ENCODE measurements at places on chromosomes 7 and 10. TPM values are rescaled to one million over a fixed set of nuclear protein-coding genes. Genes with fewer than 3 reads are reported as not detected.
A peak's percentile ranks its signal among the peaks of the same experiment; 100 is the strongest.

GRCh38 chr10:22690614-22691431, 23.6 kb downstream of the PIP4K2A start:
- no peak for DNase-seq
- H3K4me1 ChIP-seq, result peaks cover 90% of the 10 kb centered on the region
- H3K27ac ChIP-seq, result peak overlapping the region; percentile 51
- H3K36me3 ChIP-seq, result peaks cover 18% of the 10 kb centered on the region
- H3K27me3 ChIP-seq, result no peaks in the 10 kb centered on the region

DNA sequence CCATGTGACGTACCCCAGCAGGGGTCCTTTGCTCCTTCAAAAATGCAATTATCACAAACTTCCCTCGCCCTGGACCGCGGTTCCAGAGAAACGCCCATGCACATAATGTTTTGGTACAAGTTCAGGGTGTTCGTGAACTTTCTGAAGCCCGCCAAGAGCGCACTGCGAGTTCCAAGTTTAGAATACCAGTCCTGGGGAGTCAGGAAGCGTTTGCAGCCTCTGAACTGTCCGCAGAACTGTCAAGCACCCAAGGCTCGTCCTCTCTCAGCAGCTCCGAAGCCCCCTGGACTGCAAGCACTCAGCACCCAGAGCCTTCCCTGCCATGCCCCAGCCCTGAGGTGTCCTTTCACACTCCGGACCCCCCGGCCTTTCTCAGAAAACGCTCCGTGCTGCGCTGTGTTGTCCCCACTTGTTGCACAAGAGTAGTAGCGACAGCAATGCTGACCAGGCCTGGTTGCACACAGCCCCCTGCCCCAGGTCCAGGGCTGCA, 30.3 kb downstream of the CALML3 start:
- H3K4me3 ChIP-seq, result no peak overlapping the region
- peaks cover 50% of the 10 kb centered on the region for H3K4me1 ChIP-seq
- peaks cover 2% of the 10 kb centered on the region for H3K27me3 ChIP-seq
- H3K27ac ChIP-seq, result no peak overlapping the region
- H3K36me3 ChIP-seq, result no peaks in the 10 kb centered on the region

- H3K4me1 ChIP-seq, result peaks cover 44% of the 10 kb centered on the region
- peak overlapping the region; percentile 97 for H3K27ac ChIP-seq
- peak overlapping the region; percentile 50 for H3K4me3 ChIP-seq
- H3K27me3 ChIP-seq, result peaks cover 2% of the 10 kb centered on the region
Observed at GRCh38 chr10:69065406-69066361, 22.2 kb upstream of the SRGN start.

DNA sequence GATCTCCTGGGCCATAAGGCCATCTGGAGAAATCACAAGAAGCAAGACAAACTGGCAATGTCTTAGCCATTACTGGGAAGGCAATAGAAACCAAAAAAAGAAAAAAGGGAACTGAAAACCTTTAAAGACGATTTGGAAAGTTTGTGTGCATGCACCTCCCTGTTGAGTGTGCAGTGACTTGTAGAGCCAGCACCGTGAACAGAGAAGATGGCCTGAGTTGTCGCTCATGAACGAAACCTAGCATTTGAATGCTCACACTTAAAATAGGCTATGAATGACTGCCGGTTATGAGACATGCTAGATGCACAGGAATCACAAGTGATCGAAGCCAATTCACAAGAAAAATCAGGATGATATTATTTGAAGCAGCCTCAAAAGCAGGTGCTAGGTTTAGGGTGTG, 151.3 kb upstream of the ADO start:
- no peak for DNase-seq
- H3K27me3 ChIP-seq, result peaks cover 6% of the 10 kb centered on the region
- no peaks in the 10 kb centered on the region for H3K36me3 ChIP-seq
- no peak overlapping the region for H3K27ac ChIP-seq
- no peak overlapping the region for H3K4me3 ChIP-seq

- peaks cover 19% of the 10 kb centered on the region for H3K36me3 ChIP-seq
- H3K4me1 ChIP-seq, result peaks cover 64% of the 10 kb centered on the region
- no peak overlapping the region for H3K27ac ChIP-seq
Observed at GRCh38 chr10:88892222-88892967, 12.3 kb downstream of the STAMBPL1 start.

DNA sequence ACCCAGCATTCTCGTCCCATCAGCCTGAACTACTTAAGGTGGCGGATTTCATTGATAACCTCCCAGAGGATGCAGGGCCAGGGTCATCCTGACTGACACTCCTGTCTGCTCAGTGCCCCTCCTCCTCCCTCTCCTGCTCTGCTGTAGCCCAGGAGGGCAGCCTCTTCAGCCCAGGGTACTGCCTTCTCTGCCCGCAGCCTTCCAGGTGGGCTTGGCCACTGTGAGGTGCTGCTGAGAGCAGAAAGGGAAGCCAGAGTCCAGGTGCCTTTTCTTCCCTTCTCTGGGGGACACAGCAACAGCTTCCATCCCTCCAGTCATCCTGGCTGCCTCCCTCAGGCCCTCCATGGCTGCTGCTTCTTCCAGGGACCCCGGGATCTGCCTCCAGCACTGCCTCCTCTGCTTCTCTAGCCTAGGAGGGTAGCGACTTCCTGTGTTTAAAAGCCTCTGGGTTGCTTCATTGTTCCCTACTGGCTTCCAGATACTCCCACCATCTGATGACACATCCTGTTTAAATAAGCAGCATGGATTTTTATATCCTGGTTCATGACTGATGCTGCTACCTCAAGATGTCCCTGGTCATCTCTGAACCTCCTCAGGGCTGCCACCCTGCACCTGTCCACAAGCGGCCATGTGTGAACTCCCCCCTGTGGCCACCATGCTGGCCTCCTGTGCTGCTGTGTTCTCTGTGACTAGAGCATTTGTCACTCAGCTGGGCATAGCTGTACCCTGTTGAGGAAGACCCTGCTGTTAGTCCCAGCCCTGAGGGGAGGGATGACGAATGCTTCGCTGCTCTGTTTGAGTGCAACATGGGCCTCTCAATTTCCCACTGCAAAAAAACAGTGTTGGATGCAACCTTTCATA, 55.8 kb downstream of the AKR1C4 start:
- H3K27ac ChIP-seq, result no peak overlapping the region
- no peak overlapping the region for H3K4me3 ChIP-seq
- H3K36me3 ChIP-seq, result no peaks in the 10 kb centered on the region
- DNase-seq, result no peak
- peaks cover 5% of the 10 kb centered on the region for H3K27me3 ChIP-seq
- no peaks in the 10 kb centered on the region for H3K4me1 ChIP-seq

DNA sequence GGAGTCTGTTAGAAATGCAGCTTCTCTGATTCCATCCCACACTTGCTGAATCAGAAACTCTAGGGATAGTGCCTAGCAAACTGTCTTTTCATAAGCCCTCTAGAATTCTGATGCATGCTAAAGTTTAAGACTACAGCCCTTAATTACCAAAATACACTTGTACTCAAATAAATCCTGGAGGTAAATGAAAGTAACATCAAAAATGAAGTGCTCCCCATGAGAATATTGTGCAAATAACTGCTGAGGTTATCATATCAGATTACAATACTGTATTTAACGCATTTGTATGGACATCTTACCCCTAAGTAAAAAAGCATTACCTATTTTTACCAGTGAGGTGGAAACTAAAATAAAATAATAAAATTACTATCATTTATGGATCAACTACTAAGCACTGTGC, 104.7 kb downstream of the CHCHD3 start:
- H3K27ac ChIP-seq, result no peak overlapping the region
- H3K36me3 ChIP-seq, result peaks cover 27% of the 10 kb centered on the region
- H3K4me1 ChIP-seq, result peaks cover 7% of the 10 kb centered on the region
- no peaks in the 10 kb centered on the region for H3K27me3 ChIP-seq

GRCh38 chr7:133512560-133512959, 259.7 kb downstream of the EXOC4 start:
- H3K4me3 ChIP-seq, result no peak overlapping the region
- H3K36me3 ChIP-seq, result peaks cover 30% of the 10 kb centered on the region
- H3K4me1 ChIP-seq, result no peaks in the 10 kb centered on the region

- peaks cover 30% of the 10 kb centered on the region for H3K4me1 ChIP-seq
- H3K27me3 ChIP-seq, result no peaks in the 10 kb centered on the region
- H3K27ac ChIP-seq, result no peak overlapping the region
- H3K36me3 ChIP-seq, result peaks cover 24% of the 10 kb centered on the region
Observed at GRCh38 chr10:31358688-31359330, 39.8 kb downstream of the ZEB1 start.

GRCh38 chr7:67380326-67380725, 383.7 kb downstream of the TYW1 start:
- H3K27ac ChIP-seq, result no peak overlapping the region
- H3K36me3 ChIP-seq, result no peaks in the 10 kb centered on the region
- peaks cover 6% of the 10 kb centered on the region for H3K27me3 ChIP-seq

DNA sequence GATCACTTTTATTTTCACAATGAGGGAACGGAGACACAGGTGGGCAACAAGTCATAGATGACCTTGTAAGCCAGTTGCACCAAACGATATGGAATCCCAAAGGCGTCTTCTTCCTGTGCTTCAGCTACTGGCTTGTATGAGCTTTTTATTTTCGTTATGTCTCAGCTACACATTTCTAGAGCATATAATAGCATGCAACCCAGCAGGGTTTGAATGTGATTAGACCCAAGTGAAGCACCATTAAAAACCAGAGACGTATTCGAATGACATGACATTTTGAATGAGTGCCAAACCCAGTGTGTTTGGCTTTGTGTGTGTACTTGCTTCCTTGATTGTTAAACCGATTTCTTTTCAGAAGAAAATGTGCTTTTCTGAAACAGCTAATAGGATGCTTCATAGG, 963.2 kb upstream of the CELF2 start:
- peaks cover 10% of the 10 kb centered on the region for H3K27me3 ChIP-seq
- no peaks in the 10 kb centered on the region for H3K36me3 ChIP-seq
- no peak overlapping the region for H3K27ac ChIP-seq

DNA sequence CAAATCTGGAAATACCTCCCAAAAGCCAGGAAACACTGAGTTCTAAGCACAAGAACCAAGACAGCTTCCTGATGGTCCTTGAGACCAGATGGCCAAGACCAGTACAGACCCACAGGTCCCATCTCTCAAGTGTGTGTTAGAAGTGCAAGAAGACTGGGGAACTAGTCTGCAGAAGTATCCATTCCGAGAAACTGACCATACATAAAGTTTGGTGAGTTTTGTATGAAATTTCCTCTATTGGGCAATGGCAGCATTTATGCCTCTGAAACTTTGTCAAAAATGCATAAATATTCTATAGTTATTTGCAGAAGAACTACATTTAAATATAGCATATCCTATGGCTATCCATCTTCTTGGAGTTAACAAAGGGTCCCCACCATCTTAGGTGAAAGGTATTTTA, 137.5 kb downstream of the LRRN3 start:
- no peaks in the 10 kb centered on the region for H3K27me3 ChIP-seq
- peaks cover 7% of the 10 kb centered on the region for H3K4me1 ChIP-seq
- H3K4me3 ChIP-seq, result no peak overlapping the region
- no peak overlapping the region for H3K27ac ChIP-seq
- no peak for DNase-seq

DNA sequence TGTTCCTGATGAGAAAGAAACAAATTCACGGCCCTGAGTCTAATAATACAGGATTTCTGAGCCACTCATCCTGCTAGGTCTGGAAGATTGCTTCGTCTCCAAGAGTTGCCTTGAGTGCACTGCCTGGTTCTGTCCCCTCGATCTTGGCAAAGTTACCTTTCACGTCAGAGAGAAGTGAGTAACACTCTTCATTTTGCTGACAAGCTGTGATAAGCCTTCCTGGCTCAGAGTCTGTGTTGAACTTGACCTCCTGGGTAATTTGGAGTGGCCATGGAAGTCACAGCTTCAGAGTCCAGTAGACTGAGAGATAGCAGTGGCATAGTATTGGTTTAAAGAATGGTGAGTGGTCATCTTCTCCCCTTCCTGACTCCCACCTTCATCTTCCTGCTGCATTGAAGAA, 64.7 kb upstream of the LRGUK start:
- DNase-seq, result no peak
- no peak overlapping the region for H3K4me3 ChIP-seq
- H3K27ac ChIP-seq, result no peak overlapping the region
- no peaks in the 10 kb centered on the region for H3K4me1 ChIP-seq
- H3K36me3 ChIP-seq, result peaks cover 24% of the 10 kb centered on the region
- H3K27me3 ChIP-seq, result no peaks in the 10 kb centered on the region

- H3K4me3 ChIP-seq, result no peak overlapping the region
- H3K27ac ChIP-seq, result no peak overlapping the region
- peaks cover 15% of the 10 kb centered on the region for H3K4me1 ChIP-seq
- peaks cover 48% of the 10 kb centered on the region for H3K27me3 ChIP-seq
Observed at GRCh38 chr7:141515941-141516340, 35.3 kb upstream of the AGK start.

- H3K4me3 ChIP-seq, result no peak overlapping the region
- H3K4me1 ChIP-seq, result peaks cover 3% of the 10 kb centered on the region
- H3K36me3 ChIP-seq, result no peaks in the 10 kb centered on the region
- no peak overlapping the region for H3K27ac ChIP-seq
- no peaks in the 10 kb centered on the region for H3K27me3 ChIP-seq
Observed at GRCh38 chr7:148480479-148481146, 110.0 kb upstream of the C7orf33 start.

DNA sequence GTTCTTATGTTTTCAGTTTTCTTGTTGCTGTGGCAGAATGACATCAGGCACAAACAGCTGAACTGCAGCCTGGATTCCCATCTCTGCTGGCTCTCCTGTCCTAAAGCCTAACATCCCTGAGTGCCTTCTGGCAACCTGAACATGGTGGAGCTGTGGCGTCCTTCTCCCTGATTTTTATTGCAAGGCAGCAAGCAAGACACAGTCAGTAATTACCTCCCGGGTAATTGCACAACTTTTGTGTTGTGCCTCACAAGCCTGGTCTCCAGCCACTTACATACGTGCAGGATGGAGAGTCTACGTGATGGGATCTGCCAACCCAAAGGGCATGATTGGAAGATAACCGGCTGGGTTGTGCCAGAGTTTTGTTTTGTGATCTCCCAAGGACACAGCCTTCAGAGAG, 116.1 kb upstream of the PARD3 start:
- H3K27ac ChIP-seq, result no peak overlapping the region
- peaks cover 2% of the 10 kb centered on the region for H3K27me3 ChIP-seq
- no peaks in the 10 kb centered on the region for H3K4me1 ChIP-seq
- no peak for DNase-seq
- H3K4me3 ChIP-seq, result no peak overlapping the region
- no peaks in the 10 kb centered on the region for H3K36me3 ChIP-seq

- peak; percentile 86 for DNase-seq
- peaks cover 43% of the 10 kb centered on the region for H3K4me1 ChIP-seq
- H3K36me3 ChIP-seq, result peaks cover 22% of the 10 kb centered on the region
- H3K27ac ChIP-seq, result peak overlapping the region; percentile 95
Observed at GRCh38 chr7:39951226-39952194, 1.5 kb downstream of the CDK13 start.

- H3K4me1 ChIP-seq, result no peaks in the 10 kb centered on the region
- H3K4me3 ChIP-seq, result no peak overlapping the region
- no peak overlapping the region for H3K27ac ChIP-seq
- no peak for DNase-seq
- H3K36me3 ChIP-seq, result no peaks in the 10 kb centered on the region
Observed at GRCh38 chr10:20970044-20970443, 72.9 kb upstream of the NEBL start.

The PON1 gene
- total RNA-seq, result not detected

The FLNC gene
- total RNA-seq, result 0.09 TPM

The ASB13 gene
- 6.4 TPM for total RNA-seq

The ANKRD1 gene
- total RNA-seq, result not detected

The SUPV3L1 gene
- 54.1 TPM for total RNA-seq

The TBRG4 gene
- total RNA-seq, result 158 TPM

The STEAP4 gene
- total RNA-seq, result not detected

The NXPH1 gene
- total RNA-seq, result not detected

The ADRB1 gene
- total RNA-seq, result not detected
